ENCODE measurements at places on chromosomes 16 and 17. TPM values are rescaled to one million over a fixed set of nuclear protein-coding genes. Genes with fewer than 3 reads are reported as not detected.

The CRYM gene
- not detected for total RNA-seq

The HBQ1 gene
- total RNA-seq: 1.0 TPM

The MRPS34 gene
- total RNA-seq: 42.0 TPM

The RAB11FIP3 gene
- 61.2 TPM for total RNA-seq

The DCTN5 gene
- total RNA-seq: 72.1 TPM

The P2RX1 gene
- total RNA-seq: 2.3 TPM

The MYCBPAP gene
- total RNA-seq: 4.9 TPM

The NECAB2 gene
- total RNA-seq: not detected

The KIF18B gene
- 1.1 TPM for total RNA-seq

The CDIP1 gene
- 37.9 TPM for total RNA-seq

The OTOP2 gene
- not detected for total RNA-seq

The RSKR gene
- total RNA-seq: 10.0 TPM

The HOXB2 gene
- total RNA-seq: 24.7 TPM

The SCIMP gene
- total RNA-seq: 8.0 TPM

The TRPV3 gene
- total RNA-seq: 10.3 TPM

The KRT33A gene
- not detected for total RNA-seq

The ZNF646 gene
- 22.0 TPM for total RNA-seq

The C17orf78 gene
- total RNA-seq: not detected

The ACBD4 gene
- total RNA-seq: 14.2 TPM

The C16orf74 gene
- total RNA-seq: 1.8 TPM

The TBX2 gene
- not detected for total RNA-seq

The MT1F gene
- 8.0 TPM for total RNA-seq

The TAT gene
- not detected for total RNA-seq

The CES5A gene
- total RNA-seq: not detected

Data from natural killer cell (primary cell).